ENCODE measurements at places on chromosomes 2 and 18. TPM values are rescaled to one million over a fixed set of nuclear protein-coding genes. Genes with fewer than 3 reads are reported as not detected.
A peak's percentile ranks its signal among the peaks of the same experiment; 100 is the strongest.

DNA sequence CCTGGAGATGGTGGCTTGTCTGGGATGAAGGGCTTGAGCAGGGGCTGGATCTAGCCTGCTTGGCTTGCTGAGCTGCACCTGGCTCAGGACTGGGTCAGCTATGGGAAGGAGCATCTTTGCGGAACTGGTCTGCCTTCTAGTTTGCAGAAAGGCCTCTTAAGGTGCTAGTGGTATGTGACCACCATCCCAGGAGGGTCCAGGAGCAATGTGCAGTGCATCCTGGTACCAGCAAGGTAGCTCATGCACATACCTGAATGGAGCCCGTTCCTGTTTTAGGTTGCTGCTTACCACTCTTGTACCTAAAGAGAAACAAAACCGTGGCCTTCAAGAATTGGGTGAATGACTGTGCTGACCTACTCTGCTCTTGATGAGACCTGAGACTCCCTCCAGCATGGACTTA lies 118.6 kb upstream of the PELI1 start:
- no peak for DNase-seq

GRCh38 chr18:69759046-69759445 lies 188.6 kb downstream of the CD226 start:
- H3K27me3 ChIP-seq: no peaks in the 10 kb centered on the region
- no peaks in the 10 kb centered on the region for H3K36me3 ChIP-seq
- peak overlapping the region; percentile 79 for H3K27ac ChIP-seq
- peak; percentile 57 for DNase-seq

The XDH gene
- total RNA-seq: 2.4 TPM

GRCh38 chr2:157309878-157310277 lies 15.7 kb downstream of the ERMN start:
- peaks cover 54% of the 10 kb centered on the region for H3K4me1 ChIP-seq
- no peak for DNase-seq
- peaks cover 35% of the 10 kb centered on the region for H3K36me3 ChIP-seq
- no peak overlapping the region for H3K27ac ChIP-seq
- H3K27me3 ChIP-seq: no peaks in the 10 kb centered on the region
- H3K4me3 ChIP-seq: no peak overlapping the region

The CDC42EP3 gene
- 166 TPM for total RNA-seq

- no peak overlapping the region for H3K27ac ChIP-seq
- no peak for DNase-seq
- H3K27me3 ChIP-seq: no peaks in the 10 kb centered on the region
- H3K4me1 ChIP-seq: no peaks in the 10 kb centered on the region
Observed at GRCh38 chr18:48859311-48860268, 91.2 kb downstream of the SMAD7 start.

DNA sequence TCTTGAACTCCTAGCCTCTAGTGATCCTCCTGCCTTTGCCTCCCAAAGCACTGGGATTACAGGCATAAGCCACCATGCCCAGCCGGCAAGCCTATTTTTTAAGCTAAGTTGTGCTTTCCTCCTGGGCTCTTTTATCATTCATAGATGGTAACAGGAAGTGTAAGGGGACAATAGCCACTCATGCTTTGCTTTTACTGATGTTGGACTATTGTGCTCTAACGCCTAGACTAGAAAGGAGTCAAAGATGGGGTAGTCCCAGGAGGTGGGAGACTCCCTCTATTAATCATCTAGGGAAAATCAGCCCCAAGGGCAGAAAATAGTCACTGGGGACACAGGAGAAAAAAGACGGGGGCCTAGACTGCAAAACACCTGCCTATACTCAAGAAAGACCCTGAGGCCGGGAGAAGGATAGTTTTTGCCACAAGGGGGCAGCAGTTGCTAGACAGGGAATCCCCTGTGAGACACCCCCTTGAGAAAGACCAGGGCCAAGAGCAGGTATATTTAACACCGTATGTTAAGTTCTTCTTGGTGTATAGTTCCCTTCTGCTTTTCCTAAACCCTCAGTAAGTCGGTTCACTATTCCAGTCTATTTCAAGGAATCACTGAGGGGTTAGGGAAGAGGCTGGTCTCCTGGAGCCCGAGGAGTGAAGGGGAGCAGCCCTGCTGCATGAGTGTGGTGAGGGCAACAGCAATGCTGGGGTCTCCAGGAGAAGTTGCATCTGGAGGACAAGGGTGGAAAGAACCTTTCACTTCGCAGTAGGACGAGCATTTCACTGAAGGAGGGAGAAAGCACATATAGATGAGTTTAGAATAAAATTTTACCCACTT lies 2.1 kb upstream of the CXCR1 start:
- no peaks in the 10 kb centered on the region for H3K36me3 ChIP-seq
- DNase-seq: peak; percentile 46
- H3K27me3 ChIP-seq: peaks cover 57% of the 10 kb centered on the region

DNA sequence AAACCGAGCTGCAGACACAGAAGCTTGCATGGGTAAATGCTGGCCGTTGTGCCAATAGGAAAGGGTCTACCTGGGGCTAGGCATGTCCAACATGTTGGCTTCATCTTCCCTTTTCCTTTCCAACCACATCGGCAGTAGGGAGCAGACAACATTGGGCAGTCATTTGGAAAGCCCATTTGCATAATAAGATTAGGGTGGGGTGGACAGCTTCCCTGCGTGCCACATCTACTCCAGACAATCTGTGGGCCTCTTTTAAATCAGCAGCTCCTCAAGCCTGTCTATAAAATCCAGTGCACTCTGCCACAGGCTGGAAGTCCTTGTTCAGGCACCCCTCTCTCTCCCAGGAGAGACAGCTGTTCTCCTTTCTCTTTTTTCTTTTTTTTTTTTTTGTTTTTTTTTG lies 203.6 kb upstream of the KYNU start:
- H3K27ac ChIP-seq: no peak overlapping the region
- DNase-seq: no peak
- no peaks in the 10 kb centered on the region for H3K4me1 ChIP-seq
- H3K4me3 ChIP-seq: no peak overlapping the region
- H3K27me3 ChIP-seq: no peaks in the 10 kb centered on the region

All from GM23248 (cell line).